NCI-H2029 (cell line): ENCODE measurements at places on chromosomes 6 and 20.
A peak's percentile ranks its signal among the peaks of the same experiment; 100 is the strongest.

GRCh38 chr6:6930223-6930880, 177.4 kb upstream of the RREB1 start:
- no peak for DNase-seq

DNA sequence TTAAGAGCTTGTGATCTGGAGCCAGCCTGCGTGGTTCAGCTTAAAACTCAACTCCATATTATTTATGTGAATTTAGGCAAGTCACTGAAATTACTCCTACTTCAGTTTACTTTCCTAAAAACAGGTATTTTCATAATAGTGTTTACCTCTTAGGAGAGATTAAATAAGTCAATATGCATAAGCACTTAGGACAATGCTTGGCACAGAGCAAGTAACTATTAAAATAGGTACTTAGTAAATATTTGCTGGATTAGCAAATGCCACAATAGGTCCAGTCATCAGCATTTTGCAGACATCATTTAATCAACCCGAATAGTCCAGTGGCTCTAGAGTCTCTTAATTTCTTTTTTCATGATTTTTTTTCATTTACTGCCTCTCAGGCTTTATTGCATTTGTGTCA, 78.6 kb upstream of the PTPRK start:
- DNase-seq = no peak

- no peak for DNase-seq
Observed at GRCh38 chr6:93327857-93328256, 91.5 kb downstream of the EPHA7 start.

DNA sequence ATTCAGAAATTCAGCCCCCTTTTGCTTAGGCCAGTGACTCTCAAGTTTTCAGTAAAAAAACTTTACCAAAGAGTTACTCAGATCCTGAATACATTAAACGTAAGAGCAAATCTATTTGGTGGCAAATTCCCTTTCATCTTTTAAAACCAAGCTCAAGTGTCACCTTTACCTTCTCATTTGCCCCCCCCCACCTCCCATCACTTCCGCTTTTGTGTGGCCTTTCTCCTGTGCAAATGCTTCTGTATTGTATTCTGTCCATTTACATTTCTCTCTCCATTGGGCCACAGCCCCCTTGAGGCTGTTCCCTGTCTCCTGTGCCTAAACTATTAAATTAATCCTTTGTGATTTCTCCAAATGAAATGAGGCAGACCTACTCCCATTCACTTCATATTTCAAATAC, 1.9 kb downstream of the NOL7 start:
- no peak for DNase-seq

DNA sequence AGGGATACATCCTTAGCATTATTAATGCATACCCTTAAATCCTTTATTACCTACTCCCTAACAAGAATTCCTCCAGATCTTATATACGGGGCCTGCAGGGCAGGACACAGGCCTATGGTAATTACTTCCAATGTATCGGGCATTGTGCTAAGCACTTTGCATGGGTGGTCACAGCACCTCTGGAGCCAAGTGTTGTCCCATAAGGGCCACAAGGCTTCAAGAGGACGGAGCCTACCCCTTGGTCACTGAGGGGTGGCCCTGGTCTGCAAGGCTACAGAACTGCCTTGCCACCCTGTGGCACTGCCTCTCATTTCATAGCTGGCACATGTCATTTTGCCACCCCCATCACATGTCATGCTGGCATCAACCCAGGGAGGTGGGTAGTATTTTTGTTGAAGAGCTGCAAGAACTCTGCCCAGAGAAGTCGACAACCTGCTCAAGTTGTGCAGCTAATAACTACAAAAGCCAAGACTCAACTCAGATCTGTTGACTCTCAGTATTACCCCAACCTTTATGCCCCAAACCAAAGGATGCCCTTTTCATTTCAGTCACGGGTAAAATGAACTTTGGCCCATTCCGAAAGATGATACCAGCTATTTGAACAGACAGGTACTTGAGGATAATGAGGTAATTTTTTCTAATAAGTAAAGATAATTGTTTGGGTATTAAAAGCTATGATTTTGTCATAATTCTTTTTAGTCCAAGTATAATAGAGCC, 144.1 kb upstream of the AKAP12 start:
- no peak for DNase-seq

DNA sequence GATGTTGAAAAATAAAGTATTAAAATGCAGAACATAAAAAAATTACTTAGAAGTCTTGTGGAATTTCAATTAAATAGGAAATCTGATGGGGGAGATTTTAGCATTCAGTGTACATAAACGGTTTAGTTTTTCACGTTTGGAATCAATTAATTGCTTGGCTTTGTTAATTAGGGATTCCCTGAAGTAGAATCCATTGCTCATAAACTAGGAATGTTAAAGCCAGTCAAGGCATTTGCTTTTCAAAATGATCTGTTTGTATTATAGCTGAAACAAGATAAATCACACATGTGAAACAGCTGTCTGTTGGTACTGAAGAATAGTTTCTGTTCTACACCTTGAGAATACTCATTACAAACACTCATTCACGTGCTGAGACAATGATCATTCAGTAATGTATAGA, 297.9 kb downstream of the TBC1D7 start:
- DNase-seq = no peak

DNA sequence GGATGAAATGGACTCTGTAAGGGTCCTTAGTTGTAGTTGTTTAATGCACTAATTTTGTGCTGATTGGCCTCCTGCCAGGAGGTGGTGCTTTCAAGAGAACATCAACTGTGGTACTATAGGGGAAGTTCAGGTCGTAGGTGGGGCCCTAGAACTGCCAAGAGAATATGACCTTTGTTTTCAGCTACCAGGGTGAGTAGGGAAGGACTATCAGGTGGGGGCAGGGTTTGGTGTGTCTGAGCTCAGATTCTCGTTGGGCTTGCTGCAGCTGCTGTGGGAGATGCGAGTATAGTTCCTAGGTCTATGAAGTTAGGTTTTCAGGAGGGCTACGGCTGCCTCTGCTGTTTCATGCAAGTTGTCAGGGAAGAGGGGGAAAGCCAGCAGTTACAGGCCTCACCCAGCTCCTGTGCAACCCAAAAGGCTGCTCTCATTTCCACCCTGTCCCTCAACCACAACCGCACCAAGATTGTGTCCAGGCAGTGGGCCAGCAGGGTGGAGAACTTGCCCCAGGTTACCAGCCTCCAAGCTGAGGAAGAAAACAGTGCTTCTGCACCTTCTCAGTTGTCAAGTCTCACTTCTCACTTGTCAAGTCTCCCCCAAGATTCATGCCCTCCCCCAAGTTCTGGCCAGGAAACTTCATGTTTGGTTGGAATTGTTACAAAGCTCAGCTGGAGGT, 626.5 kb upstream of the MAP3K7 start:
- DNase-seq = no peak

GRCh38 chr20:44222633-44223368, 12.2 kb upstream of the OSER1 start:
- no peak for DNase-seq

- DNase-seq = no peak
Observed at GRCh38 chr6:27678469-27678868, 205.6 kb upstream of the ZNF184 start.

- no peak for DNase-seq
Observed at GRCh38 chr6:34806738-34807453, 15.0 kb downstream of the BLTP3A start.

GRCh38 chr20:62142252-62143080, 728 bp downstream of the PSMA7 start:
- DNase-seq = no peak

DNA sequence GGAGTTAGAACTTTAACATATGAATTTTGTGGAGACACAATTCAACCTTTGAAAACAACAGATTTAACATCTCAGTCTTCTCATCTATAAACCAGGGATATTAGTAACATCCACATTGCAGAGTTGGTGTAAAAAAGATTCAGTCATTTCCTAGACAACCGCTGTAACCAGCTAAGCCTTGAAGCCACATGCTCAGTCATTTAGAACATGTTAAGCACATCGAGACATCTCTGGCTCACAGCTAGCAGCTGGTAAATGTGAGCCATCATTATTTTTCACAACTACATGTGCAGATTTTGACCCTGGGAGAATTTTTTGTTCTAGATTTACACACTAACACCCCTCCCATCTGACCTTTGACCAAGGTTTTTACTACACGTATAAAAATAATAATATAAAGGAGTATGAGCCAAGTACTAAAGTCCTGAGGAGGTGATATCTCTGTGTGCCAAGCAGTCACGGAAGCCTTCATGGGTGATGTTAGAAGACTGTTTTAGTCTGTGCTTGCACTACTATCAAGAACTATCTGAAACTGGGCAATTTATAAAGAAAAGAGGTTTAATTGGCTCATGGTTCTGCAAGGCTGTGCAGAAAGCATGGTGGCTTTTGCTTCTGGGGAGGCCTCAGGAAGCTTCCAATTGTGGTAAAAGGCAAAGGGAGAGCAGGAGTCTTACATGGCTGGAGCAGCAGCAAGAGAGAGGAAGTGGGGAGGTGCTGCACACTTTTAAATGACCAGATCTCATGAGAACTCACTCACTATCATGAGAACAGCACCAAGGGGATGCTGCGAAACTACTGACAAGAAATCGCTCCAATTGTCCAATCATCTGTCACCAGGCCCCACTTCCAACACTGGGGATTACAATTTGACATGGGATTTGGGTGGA, 48.7 kb upstream of the IL20RA start:
- DNase-seq = no peak

- DNase-seq = peak; percentile 66
Observed at GRCh38 chr6:75601304-75602245, at the start of gene SENP6. SENP6 (plus strand) TSS chr6:75601880; CDS start chr6:75602525, 645 bp downstream.

DNA sequence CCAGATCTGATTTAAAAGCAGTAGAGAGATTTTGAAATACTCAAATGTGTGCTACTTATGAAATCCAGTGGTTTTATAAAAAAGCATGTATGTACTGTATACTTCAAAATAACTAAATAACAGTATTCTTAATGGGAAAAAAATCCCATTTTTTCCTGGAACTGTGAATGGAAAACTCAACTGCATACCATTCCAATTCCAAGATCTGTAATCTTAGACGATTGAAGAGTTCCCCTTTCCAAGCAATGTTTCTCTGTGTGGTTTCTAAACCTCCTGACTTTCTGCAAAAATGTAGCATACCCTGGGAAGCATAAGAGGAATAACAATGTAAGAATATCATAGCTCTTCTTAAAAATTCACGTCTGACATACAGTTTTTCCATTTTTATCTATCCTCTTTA, 40.3 kb upstream of the HIVEP2 start:
- DNase-seq = no peak

- no peak for DNase-seq
Observed at GRCh38 chr20:20452254-20452676, 84.4 kb downstream of the INSM1 start.

DNA sequence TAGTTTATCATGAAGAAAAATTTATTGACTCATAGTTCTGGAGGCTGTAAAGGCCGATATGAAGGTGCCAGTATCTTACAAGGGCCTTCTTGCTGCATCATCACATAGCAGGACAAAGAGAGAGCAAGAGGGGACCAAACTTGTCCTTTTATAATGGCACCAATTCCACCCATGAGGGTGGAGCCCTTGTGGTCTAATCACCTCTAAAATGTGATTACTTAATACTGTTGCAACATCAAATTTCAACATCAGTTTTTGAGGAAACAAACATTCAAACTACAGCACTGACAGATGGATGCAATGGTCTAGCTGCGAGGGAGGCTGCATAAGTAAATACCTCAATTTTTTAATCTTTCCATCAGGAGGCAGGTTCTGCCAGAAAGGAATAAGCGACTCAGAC, 76.7 kb upstream of the LAMA2 start:
- DNase-seq = no peak

- DNase-seq = peak; percentile 90
Observed at GRCh38 chr6:4135665-4136353, 434 bp upstream of the ECI2 start.

GRCh38 chr20:51095633-51096521, 73.0 kb upstream of the KCNG1 start:
- DNase-seq = no peak

DNA sequence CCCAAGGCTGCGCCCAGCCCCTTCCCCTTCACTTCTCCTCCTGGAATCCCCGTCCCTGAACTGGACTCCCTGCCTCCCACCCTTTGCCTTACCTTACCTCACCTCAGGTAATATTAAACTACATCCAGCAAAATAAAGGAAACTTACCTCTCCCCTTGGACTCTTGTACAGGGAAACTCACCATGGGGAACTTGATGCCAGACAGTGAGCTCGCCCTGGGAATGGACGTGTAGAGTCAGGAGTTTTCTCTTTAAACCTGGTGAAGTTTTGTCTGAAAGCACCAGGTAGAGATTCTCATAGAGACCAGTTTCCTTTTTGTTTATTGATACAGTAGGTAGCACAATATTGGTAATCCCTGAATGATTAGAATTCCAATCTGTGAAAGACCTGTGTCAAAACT, 544 bp upstream of the HLA-C start:
- no peak for DNase-seq

DNA sequence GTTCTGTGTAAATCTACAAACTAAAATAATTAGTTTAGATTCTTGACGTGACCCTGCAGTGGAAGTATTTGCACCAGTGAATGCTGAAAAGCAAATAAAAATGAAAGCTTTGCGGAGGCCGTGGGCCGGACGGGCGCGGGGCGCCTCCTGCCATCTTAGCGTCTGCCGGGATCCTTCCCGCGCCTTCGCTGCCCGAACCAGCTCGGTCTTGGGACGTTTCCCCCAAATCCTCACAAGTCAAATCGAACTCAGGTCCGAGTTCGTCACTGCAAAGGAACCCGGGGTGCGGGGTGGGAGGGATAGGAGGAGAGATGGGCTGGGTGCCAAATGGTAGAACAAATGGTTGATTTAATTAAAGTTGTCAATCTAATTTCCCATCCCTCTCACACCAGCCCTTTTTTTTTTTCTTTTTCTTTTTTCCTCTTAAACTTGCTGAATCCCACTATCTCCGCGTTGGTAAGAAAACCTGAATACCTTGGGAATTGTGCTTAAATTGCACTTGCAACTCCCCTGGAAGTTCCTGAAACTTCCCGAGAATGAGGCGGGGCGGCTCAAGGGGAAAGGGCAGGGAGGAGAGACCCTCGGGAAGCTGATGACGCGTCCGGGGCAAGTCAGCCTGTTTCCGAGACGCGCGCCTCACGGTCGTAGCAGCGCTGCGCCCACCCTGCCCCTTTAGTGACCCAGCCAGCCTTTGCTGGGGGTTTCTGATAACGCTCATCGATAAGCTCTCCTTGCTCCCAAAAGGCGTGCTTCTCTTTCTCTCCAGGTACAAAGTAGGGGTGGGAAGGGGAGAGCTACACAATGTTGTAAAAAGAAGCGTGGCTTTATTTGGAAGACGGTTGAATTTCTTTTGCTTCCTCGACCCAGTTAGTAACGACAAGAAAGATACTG, 1.8 kb downstream of the GJA1 start:
- no peak for DNase-seq

- DNase-seq = no peak
Observed at GRCh38 chr20:4102381-4102780, 87.0 kb upstream of the RNF24 start.

GRCh38 chr6:114218437-114219340, 124.1 kb downstream of the HS3ST5 start:
- no peak for DNase-seq

- peak; percentile 98 for DNase-seq
Observed at GRCh38 chr6:7200598-7201443, 93.1 kb downstream of the RREB1 start.
